ENCODE measurements at places on chromosomes 11 and 22. TPM values are rescaled to one million over a fixed set of nuclear protein-coding genes. Genes with fewer than 3 reads are reported as not detected.

- no peaks in the 10 kb centered on the region for H3K27me3 ChIP-seq
- H3K4me1 ChIP-seq: no peaks in the 10 kb centered on the region
- H3K4me3 ChIP-seq: no peak overlapping the region
These were observed 31.5 kb downstream of the CDKN1C start for GRCh38 chr11:2853997-2854560.

DNA sequence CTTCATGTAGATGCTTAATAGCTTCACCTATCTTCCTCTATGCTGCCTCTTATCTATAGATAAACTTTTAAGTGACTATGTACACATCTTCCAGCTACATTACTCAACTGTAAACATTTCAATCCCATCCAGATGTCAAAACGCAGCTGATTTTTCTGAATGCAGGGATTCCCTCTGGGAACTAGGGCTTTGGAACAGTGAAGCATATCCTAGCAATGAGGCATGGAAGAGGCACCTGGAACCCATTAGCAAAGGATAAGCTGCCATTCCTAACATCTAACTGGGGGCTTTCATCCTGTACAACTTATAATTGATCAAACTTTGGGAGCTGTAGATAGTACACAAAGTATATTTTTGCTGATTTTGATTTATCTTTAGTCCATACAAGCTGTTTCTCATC lies 40.8 kb upstream of the OPCML start:
- H3K4me1 ChIP-seq: no peaks in the 10 kb centered on the region
- H3K36me3 ChIP-seq: no peaks in the 10 kb centered on the region
- H3K27ac ChIP-seq: no peak overlapping the region
- no peak for DNase-seq

- H3K27ac ChIP-seq: no peak overlapping the region
- H3K27me3 ChIP-seq: no peaks in the 10 kb centered on the region
- no peaks in the 10 kb centered on the region for H3K36me3 ChIP-seq
- no peak for DNase-seq
- no peak overlapping the region for H3K4me3 ChIP-seq
These were observed 228.1 kb upstream of the C11orf87 start for GRCh38 chr11:109193880-109194279.

DNA sequence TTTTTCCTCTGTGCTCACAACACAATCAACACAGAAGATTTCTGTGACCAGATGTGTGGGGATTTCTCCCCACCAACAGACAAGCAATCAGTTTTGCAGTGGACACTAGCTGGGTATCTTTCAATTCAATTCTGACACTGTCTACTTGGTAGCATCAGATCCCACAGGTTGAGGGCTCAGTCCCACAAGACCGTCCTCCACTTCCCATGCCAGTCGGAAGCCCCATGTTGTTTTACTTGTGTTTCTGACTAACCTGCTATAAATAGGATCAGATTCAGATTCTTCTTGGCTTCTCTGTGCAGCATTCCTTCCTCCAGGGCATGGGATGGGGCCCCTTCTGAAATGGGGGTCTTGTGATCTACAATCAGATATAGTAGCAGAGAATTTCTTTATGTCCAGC lies 19.6 kb downstream of the ACER3 start:
- H3K27ac ChIP-seq: no peak overlapping the region
- peaks cover 10% of the 10 kb centered on the region for H3K4me1 ChIP-seq
- peaks cover 10% of the 10 kb centered on the region for H3K36me3 ChIP-seq
- no peak for DNase-seq
- H3K4me3 ChIP-seq: no peak overlapping the region
- no peaks in the 10 kb centered on the region for H3K27me3 ChIP-seq

DNA sequence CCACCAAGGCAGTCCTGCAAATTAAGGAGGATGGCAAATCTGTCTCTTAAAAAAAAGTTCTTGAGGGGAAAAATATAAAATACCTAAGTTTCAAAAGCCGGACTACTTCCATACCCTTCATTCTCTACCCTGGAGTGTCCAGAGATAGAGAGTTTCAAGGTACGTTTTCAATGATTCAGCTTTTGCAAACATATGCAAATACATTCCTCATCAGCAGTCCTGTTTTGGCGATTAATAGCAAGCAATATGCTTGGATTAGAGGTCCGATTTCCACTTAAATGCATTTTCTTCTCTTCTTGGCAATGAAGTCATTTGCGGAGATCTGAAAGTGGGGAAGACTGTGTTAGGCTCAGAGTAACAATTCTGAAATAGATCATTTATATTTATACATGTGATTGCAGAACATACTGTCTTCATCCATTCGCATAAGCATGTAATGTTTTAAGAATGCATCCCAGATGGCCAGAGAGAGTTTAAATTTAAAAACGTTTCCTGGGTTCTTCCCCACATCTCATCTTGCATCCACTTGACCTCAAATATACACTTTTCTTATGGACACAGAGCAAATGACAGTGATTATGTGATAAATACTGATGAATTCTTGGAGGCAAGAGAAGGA lies 13.8 kb upstream of the TFIP11 start:
- no peaks in the 10 kb centered on the region for H3K27me3 ChIP-seq
- DNase-seq: no peak
- H3K4me3 ChIP-seq: no peak overlapping the region
- no peak overlapping the region for H3K27ac ChIP-seq

DNA sequence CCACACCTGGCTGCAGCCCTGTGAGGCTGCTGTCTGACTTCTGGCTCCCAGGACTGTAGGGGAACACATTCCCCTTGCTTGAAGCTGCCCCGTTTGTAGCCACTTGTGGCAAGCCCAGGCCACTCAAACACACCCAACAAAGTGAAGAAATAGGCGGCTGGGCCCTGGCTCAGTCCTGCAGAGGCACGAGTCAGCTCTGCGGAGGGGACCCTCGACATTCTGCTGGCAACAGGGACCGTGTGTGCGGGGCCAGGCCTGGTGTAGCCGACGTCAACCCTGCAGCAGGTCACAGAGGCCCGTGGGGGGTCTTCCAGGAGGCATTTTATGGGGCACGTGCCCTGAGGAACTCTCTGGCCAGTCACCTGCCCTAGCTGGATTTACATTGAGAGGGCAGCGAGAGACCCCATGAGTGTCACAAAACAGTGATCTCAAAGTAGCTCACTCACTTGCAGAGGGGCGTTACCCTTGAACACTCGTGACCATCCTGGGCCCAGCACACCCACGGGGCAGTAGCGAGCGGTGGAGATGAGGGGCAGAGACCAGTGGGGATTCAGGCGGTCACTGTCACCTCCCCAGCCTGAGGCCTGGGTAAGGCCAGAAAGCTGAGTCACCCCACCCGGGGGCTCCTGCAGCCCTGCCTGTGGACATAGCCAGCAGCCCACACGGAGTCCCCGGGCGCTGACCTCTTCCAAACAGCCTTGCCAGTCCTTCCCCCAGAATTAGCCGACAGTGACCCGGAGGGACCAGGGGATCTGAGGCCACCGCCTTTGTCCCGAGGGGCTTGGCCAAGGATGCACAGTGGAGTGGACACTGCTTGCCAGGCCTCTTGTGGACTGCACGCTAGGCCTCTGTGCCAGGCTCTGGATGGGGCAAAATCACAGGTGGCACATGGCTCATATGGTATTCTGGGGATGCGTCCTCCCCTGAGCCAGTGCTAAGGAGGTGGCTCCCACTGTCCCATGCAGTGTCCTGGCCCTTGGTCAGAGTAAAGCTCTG lies 139.5 kb downstream of the CTTN start:
- no peak overlapping the region for H3K27ac ChIP-seq
- no peak overlapping the region for H3K4me3 ChIP-seq
- H3K4me1 ChIP-seq: no peaks in the 10 kb centered on the region
- H3K36me3 ChIP-seq: no peaks in the 10 kb centered on the region

- H3K27ac ChIP-seq: no peak overlapping the region
- H3K4me1 ChIP-seq: no peaks in the 10 kb centered on the region
- H3K27me3 ChIP-seq: peaks cover 6% of the 10 kb centered on the region
These were observed 169.1 kb downstream of the NXPE2 start for GRCh38 chr11:114847306-114847975.

GRCh38 chr22:31244046-31244942 lies 32.2 kb downstream of the LIMK2 start:
- DNase-seq: no peak
- peaks cover 4% of the 10 kb centered on the region for H3K36me3 ChIP-seq
- no peaks in the 10 kb centered on the region for H3K27me3 ChIP-seq

- H3K27ac ChIP-seq: peak overlapping the region; percentile 82
- H3K36me3 ChIP-seq: peaks cover 22% of the 10 kb centered on the region
- peaks cover 24% of the 10 kb centered on the region for H3K4me1 ChIP-seq
- peak; percentile 38 for DNase-seq
- no peaks in the 10 kb centered on the region for H3K27me3 ChIP-seq
These were observed 782 bp upstream of the TTC12 start for GRCh38 chr11:113313601-113314000.

DNA sequence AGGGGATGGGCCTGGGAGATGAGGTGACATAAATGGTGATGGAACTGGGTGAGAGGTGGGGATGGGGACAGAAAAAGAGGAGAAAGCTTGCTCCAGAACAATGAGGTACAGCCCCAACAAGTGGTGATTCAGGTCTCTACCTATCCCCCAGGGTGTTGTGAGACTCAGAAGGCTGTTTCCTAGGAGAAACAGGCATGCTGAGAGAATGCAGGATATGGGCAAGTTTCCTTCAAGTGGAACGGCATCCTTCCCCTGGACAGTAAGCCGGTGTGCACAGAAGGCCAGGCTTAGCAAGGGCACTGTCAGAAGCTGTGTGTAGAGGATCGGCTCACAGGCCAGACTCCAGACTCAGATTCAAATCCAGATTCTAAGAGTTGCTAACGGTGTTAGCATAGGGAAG lies 34.1 kb upstream of the CRTAM start:
- no peak overlapping the region for H3K4me3 ChIP-seq
- H3K27ac ChIP-seq: peak overlapping the region; percentile 22
- H3K36me3 ChIP-seq: peaks cover 3% of the 10 kb centered on the region
- H3K4me1 ChIP-seq: peaks cover 25% of the 10 kb centered on the region

DNA sequence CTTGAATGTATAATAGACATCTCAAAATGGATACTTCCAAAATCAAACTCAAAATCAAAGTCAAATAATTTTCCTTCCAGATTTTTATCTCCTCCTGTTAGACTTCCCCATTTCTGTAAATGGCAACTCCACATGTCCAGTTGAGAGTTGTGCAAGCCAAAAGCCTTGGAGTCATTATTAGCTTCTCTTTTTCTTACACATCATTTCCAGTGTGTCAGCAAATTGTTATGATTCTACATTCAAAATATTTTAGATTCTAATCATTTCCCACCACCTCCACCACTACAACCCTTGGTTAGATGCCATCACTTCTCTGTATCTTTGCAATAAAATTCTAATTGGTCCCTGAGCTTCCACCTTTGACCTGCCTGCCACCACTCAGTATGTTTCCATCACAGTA lies 155.7 kb downstream of the CNTN5 start:
- no peak overlapping the region for H3K27ac ChIP-seq
- no peak for DNase-seq
- no peaks in the 10 kb centered on the region for H3K27me3 ChIP-seq
- no peaks in the 10 kb centered on the region for H3K4me1 ChIP-seq
- no peak overlapping the region for H3K4me3 ChIP-seq
- H3K36me3 ChIP-seq: no peaks in the 10 kb centered on the region

DNA sequence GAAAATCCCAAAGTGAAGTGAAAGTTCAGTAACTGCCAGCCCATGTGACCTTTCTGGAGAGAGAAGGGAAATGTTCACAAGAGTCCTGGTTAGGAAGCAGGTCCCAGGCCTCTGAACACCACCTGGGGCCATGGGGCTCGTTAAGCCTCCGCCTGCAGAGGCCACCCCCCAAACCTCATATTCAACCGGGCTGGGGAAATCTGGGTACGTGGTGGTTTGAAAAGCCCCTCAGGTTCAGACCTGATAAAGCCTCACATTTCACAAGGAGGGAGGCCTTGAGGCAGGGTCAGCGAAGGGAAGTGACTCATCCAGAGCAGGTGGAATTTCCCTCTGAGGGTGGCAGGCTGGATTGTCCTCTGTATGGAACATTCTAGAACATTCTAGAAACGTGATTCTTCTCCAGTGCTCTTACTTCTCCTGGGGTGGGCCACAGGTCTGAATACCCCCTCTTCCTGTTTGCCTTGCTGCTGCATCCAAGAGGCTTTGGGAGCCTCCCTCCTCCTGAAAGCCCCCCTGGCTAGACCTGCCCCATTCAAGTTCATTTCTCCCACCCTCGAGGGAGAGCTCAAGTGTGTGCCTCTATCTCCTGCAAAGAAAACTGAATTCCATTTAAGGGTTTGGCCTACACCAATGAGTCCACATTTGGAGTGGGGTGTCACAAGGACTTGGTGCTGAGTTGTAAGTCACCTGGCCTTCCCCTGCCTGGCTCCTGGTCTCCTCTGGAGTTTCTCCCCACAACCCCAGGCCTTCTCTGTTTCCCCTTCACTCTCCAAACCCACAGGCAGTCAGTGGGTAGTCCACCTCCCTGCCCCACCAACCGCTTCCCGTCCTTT lies 6.3 kb downstream of the FXYD2 start:
- no peaks in the 10 kb centered on the region for H3K36me3 ChIP-seq
- H3K27ac ChIP-seq: peak overlapping the region; percentile 99
- DNase-seq: peak; percentile 71
- H3K4me3 ChIP-seq: no peak overlapping the region
- no peaks in the 10 kb centered on the region for H3K27me3 ChIP-seq

DNA sequence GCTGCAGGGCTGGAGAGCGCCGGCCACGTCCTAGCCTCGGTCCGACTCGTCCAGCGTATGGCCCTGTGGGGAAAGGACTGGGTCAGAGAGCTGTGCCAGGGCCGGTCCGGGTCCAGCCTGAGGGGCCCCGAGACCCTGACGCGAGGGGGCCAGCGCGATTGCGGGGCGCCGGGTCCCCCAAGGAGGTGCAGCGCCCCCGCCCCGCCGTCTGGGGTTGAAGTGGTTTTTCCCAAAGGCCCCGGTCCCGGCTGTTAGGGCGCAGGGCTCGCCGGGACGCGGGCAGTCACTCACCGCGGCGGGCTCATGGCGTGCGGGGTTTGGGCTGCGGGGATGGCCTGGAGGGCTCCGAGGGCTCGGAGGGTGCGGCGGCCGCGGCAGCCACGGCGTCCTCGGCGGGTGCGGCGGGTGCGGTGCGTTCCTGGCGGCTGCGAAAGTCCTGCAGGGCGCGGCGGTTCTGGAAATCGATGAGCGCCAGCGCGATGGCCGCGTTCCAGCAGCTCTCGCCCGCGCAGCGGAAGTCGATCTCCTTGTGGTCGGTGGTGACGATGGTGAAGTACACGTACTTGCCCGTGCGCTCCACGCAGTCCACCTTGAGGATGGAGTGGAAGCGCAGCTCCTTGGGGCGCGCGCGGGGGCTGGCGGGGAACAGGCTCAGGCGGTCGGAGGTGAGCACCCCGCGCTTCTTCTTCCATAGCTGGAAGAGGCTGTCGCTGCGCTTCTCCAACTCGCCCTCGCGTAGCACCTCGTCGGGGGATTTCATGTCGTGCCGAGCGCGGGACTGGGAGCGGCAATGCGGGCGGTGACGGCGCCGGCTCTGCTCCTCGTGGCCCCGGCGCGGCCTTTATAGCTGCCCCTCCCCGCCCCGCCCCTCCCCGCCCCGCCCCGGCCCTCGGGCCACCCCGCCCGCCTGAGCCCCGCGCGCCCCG lies at the start of gene PHLDA2:
Gene PHLDA2, minus strand, starts transcription at position 816 of the 926 bp plus-strand sequence. Its CDS starts 56 bp downstream, at position 760.
- H3K27ac ChIP-seq: peak within 1 kb of the TSS; percentile 63
- H3K4me1 ChIP-seq: peaks cover 25% of the 10 kb centered on the region

GRCh38 chr11:20840341-20840740 lies 171.0 kb downstream of the NELL1 start:
- H3K36me3 ChIP-seq: no peaks in the 10 kb centered on the region
- H3K27ac ChIP-seq: no peak overlapping the region
- DNase-seq: no peak
- no peaks in the 10 kb centered on the region for H3K4me1 ChIP-seq
- H3K27me3 ChIP-seq: no peaks in the 10 kb centered on the region

Gene KRTAP5-9
- total RNA-seq: 0.21 TPM

Gene OR4C46
- total RNA-seq: not detected

Gene TRPM5
- total RNA-seq: 0.05 TPM

Gene SLC37A2
- total RNA-seq: 0.41 TPM

Gene P2RY2
- total RNA-seq: not detected

Gene SYT8
- not detected for total RNA-seq

Gene FOLR1
- not detected for total RNA-seq

Gene OSBPL5
- total RNA-seq: 7.1 TPM

Gene OR5P2
- not detected for total RNA-seq

Gene VWA5A
- 8.6 TPM for total RNA-seq

Gene CNGA4
- total RNA-seq: 0.25 TPM

Gene TPBGL
- total RNA-seq: 0.21 TPM
